Hippocampal formation (tissue), 2 donors: ENCODE measurements at places on chromosomes 2 and 18.

- peak; percentile 98 for DNase-seq
Measured at GRCh38 chr2:152462779-152463178, 127.8 kb downstream of the FMNL2 start.

DNA sequence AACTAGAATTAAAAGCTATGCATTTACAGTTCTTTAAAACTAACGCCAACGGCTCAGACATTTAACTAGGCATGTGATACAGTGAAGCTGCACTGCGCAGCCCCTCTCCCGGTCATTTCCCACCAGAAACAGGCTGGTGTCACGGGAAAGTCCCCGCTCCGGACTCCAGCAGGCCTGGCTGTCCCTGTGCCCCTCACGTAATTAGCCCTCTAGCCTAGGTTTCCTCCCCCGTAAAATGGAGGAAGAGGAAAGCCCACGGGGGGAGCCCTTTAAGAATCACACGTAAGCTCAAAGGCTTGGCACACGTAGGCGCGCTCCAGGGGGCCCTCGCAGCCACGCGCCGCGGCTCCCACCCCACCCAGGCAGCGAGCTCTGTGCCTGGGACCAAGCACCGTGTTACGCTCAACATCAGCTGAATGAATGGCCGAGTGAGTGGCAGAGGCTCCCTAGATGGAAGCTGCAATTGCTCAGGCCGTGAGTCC lies 48.0 kb downstream of the KCNIP3 start:
- DNase-seq, result no peak

DNA sequence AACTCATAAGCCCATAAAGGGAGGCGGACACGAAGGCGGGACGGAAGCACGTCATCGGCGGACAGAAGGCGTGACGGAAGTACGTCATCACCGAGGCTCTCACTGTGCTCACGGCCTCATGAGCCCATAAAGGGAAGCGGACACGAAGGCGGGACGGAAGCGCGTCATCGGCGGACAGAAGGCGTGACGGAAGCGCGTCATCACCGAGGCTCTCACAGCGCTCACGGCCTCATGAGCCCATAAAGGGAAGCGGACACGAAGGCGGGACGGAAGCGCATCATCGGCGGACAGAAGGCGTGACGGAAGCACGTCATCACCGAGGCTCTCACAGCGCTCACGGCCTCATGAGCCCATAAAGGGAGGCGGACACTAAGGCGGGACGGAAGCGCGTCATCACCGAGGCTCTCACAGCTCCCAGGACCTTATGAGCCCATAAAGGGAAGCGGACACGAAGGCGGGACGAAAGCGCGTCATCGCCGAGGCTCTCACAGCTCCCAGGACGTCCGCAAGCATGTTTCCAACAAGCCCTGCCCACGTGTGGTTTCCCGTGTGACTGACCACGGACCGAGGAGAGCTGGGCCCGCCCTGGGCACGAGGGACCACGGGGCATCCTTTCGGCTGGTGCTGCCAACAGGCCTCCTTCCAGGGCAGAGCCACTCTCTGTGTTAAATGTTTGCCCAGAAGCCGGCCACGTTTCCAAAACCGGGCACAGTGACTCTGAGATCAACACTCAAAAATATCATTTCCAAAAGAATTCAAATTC lies 182.7 kb upstream of the SALL3 start:
- no peak for DNase-seq

DNA sequence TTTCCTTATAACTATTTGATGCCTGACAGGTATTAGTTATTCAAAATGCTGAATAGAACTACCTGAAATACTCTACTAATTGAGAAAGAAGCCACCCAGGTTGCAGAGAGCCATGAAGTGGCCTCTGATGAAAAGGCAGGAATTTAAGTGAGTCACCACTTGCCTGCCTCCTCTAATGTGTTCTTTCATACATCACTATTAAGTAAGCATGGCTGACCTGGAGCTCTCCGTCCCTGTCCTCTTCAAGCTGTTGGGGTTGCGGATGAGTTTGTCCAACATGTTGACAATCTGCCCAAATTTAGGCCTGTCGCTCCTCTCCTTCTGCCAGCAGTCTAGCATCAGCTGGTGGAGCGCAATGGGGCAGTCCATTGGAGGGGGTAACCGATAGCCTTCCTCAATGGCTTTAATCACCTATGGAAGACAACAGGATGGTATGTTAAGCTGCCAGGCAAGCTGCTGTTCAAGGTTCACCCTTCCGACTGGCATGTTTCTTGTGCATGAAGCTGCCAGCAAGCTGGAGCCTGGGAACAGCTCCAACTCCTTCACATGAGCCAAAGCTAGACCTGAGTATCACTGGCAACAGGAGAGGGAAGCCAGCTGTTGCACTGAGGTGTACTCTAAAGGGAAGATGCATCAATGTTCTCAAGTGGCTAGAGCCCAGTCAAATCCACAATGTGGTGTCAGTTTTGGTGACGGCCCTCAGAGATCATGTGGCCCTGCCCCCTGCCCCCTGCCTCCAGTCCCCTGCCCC lies 142.2 kb downstream of the EPHA4 start:
- no peak for DNase-seq

GRCh38 chr2:126828051-126828450 lies 70.6 kb upstream of the TEX51 start:
- DNase-seq, result no peak

DNA sequence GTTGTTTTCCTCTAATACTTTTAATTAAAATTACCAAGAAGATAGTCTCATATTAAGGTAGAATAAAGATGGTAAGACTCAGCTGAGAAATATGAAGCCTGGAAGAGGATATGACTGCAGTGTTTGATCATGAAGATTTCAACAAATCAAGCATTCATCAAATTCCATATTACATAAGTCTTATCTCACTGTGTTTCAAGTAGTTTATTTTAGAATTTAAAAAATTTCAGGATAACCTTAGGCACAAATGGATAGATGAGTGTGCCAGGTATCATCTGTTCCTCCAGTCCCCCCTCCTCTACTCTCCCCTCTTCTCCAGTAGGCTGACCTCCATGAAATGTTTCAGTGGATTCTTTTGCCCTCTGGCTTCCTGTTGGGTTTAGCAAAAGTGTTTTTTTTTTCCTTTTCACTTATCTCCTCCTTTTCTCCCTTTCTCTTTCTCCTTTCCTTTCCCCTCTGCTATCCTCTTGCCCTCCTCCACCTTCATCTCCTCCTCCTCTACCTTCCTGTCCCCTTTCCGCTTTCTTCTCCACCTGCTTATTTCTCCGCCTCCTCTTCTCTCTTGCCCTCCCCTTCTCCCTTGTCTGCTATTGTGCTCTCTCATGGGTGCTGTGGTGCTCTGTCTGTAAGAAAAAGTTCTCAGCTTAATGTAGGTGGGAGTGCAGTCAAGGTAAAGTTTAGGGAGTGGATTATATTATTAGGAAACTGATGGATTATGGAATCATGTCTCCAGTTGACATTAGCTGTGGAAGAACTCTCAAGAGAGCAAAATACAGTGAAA lies 72.8 kb downstream of the ABI2 start:
- no peak for DNase-seq

- DNase-seq, result peak; percentile 29
Measured at GRCh38 chr2:209145941-209146681, 277.7 kb upstream of the MAP2 start.

DNA sequence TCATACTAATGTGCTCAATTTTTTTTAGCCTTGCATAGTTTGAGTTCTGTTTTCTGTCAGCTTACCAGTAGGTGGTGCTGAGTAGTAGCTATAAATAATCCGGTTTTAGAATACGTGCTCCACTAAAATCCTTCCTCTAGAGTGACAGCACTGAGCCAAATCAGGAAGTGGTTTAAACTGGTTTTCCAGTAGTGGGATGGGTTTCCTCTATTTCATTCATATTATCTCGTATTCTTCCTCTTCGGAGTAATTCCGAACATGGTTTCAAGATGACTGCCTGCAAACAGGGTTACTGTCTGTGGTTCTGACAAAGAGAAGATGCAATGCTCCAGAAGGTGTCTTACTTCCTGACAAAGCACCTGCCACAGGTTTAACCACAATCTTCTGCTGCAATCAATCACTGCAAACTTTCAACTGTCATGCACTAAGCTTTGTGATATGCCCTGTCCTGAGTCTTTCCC lies 496.9 kb upstream of the VRK2 start:
- DNase-seq, result no peak

DNA sequence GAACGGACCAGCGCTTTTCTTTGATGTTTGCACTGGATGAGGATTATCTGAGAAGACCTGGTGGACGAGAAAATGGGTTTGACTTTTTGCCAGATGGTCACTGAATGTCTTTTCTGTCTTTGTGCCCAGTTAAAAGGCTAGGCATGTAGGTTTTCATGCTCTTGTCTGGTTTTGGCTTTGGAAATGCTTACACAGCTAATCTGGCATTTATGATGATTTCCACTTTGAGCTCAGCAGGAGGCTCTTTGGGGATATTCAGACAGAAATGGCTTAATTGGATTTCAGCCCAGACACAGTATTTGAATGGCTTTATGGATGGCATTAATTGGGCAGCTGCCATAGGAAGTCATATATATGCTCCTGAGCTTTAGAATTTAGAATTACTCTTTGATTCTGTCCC lies 59.6 kb downstream of the NCK2 start:
- no peak for DNase-seq

GRCh38 chr2:140442319-140442718 lies 1662.1 kb upstream of the NXPH2 start:
- no peak for DNase-seq

DNA sequence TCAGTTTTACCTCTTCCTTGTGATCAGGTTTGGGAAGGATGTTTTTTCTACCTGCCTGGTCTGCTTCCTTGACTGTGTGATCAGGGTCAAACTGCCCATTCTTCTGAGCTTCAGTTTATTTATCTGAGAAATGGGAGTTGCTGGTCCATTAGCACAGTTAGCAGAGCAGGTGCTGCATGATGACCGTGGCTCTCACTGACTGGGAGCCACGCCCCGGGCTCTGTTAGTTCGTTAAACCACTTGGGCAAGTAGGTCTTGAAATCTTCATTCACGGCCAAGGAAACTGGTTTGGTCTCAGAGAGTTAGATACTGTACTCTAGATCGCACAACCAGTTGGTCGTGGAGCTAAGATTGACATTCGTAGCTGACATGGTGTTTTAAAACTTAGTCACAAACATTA lies 41.7 kb downstream of the INPP5D start:
- no peak for DNase-seq

DNA sequence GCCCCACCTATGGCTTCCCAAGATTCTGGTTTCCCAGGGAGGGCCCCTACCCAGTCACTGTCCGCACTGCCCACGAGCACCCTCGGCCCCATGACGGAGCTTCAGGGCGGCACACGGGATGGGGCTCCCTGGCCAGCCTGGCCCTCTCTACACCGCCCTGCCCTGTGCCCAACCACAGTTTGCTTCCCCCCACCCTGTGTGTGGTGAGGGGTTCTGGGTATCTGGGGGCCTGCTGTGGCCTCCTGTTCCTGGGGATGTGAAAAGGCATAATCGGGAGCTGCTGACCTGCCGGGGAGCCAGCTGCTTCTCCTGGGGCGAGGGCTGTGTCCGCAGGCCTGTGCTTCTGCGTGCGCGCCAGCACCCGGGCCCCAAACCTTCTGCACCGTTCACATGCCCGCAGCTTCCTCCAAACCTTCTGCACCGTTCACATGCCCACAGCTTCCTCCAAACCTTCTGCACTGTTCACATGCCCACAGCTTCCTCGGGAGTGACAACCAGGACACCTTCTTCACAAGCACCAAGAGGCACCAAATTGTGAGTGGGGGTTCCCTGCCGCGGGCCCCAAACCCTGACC lies 12.4 kb downstream of the ANO7 start:
- DNase-seq, result no peak

DNA sequence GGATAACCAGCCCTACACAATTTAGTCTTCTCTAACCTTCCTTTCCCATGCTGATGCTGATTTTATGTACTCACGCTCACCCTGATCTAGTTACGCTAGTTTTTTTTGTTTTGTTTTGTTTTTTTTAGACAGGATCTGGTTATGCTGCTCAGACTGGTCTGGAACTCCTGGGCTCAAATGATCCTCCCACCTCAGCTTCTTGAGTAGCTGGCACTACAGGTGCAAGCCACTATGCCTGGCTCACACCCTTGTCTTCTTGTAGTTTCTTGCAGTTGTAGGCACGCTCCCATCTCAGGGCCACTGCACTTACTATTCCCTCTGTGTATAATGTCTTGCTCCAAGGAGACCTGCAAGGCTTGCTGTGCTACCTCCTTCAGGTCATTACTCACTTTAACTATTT lies 6.2 kb downstream of the PELI1 start:
- no peak for DNase-seq

GRCh38 chr18:59432803-59433597 lies 73.9 kb upstream of the LMAN1 start:
- DNase-seq, result no peak

DNA sequence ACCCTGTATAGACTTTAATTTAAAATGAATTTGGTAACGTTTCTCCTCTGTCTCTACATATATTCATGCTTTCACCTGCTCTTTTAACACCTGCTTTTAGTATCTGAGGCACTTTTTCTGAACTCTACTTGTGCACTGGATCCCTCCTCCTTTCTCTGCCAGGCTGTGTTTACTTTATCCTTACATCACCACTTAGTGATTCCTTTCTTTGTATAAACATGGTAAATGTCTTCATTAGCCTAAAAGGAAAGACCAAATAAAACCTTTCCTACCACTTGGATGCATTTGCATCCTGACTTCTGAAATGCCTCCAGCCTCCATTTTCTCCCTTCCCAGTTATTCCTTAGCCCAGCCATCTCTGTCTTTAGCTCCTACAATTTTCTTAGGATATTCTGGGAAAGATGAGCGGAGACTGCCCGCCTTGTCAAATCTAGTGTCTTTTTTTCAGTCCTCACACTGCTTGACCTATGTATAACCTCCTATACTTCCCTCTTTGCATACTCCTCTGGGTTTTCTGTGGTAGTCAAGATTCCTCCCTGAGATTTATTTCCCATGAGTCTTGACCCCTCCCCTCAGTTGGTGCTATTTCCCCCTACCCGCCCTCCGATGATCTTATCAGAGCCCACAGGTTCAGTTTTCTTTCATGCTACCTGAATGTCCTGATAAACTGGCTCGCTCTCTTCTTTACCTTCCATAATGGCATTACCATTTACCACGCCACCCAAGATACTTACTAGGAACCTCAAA lies 44.8 kb downstream of the REL start:
- DNase-seq, result no peak

DNA sequence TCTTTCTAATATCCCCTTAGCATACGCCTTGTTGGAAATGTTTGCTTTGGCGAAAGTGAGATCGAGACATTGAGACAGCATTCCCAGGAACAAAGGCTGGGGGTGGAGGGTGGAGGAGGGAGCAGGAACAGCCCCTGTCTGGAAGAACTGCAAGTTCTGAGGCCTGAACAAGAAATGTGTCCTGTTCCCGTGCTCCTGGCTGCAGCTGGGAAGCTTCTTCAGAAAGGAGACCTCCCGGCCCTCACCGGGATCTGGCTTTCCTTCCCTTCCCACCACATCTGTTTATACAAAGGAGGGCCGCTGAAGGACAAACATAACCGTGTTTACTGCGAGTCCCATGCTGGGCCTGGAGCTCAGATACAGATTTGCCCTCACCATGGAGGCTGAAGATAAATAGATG lies 35.9 kb downstream of the AFF3 start:
- no peak for DNase-seq

GRCh38 chr18:13273800-13274199 lies 55.2 kb downstream of the LDLRAD4 start:
- no peak for DNase-seq

- no peak for DNase-seq
Measured at GRCh38 chr18:67574749-67575148, 58.2 kb upstream of the DSEL start.
